ENCODE measurements at places on chromosomes 4 and X. TPM values are rescaled to one million over a fixed set of nuclear protein-coding genes. Genes with fewer than 3 reads are reported as not detected.

Gene ATP8A1
- 6.5 TPM for total RNA-seq

Gene ABCG2
- total RNA-seq, result 11.9 TPM

Gene DAPP1
- total RNA-seq, result not detected

Gene SLITRK2
- total RNA-seq, result not detected

Gene EREG
- total RNA-seq, result not detected

All from pulmonary artery endothelial cell (primary cell).